Ovary (tissue), 10 donors: ENCODE measurements at places on chromosomes 3 and 15. TPM values are rescaled to one million over a fixed set of nuclear protein-coding genes. Genes with fewer than 3 reads are reported as not detected.

Gene NPTN
- 93.8 TPM for polyA plus RNA-seq

Gene GLCE
- 15.6 TPM for polyA plus RNA-seq

Gene SLC2A2
- polyA plus RNA-seq = not detected

Gene FAM43A
- polyA plus RNA-seq = 10.9 TPM

Gene ZNF502
- polyA plus RNA-seq = 5.5 TPM

Gene GRK7
- not detected for polyA plus RNA-seq

Gene TGM5
- not detected for polyA plus RNA-seq

Gene PLIN1
- polyA plus RNA-seq = 1.2 TPM

Gene NXPE3
- polyA plus RNA-seq = 16.4 TPM

Gene GHRL
- 0.34 TPM for polyA plus RNA-seq

Gene SOX14
- polyA plus RNA-seq = not detected

Gene GAP43
- polyA plus RNA-seq = 0.21 TPM

Gene CHRNA7
- 1.6 TPM for polyA plus RNA-seq

Gene GPR160
- polyA plus RNA-seq = 2.8 TPM

Gene FBXO45
- polyA plus RNA-seq = 7.3 TPM

Gene HYAL1
- 3.6 TPM for polyA plus RNA-seq

Gene C3orf22
- not detected for polyA plus RNA-seq

Gene ITPKA
- polyA plus RNA-seq = 0.33 TPM

Gene COL6A5
- 0.05 TPM for polyA plus RNA-seq

Gene MRAS
- polyA plus RNA-seq = 46.4 TPM

Gene GABRA5
- polyA plus RNA-seq = not detected

Gene BCHE
- polyA plus RNA-seq = 1.2 TPM

Gene SUSD5
- 4.2 TPM for polyA plus RNA-seq

Gene ST6GAL1
- polyA plus RNA-seq = 13.7 TPM

Gene TMEM207
- not detected for polyA plus RNA-seq

Gene MYL3
- 2.9 TPM for polyA plus RNA-seq

Gene EPHB3
- 2.1 TPM for polyA plus RNA-seq

Gene TUSC7
- not detected for polyA plus RNA-seq

Gene GP5
- polyA plus RNA-seq = 0.25 TPM

Gene HHLA2
- 0.12 TPM for polyA plus RNA-seq

Gene C3orf70
- 9.0 TPM for polyA plus RNA-seq

Gene PPARG
- 41.4 TPM for polyA plus RNA-seq

Gene GHSR
- not detected for polyA plus RNA-seq

Gene GOLGA8J
- polyA plus RNA-seq = not detected

Gene CPNE9
- polyA plus RNA-seq = 0.07 TPM

Gene CHRM5
- not detected for polyA plus RNA-seq

Gene TMPRSS7
- polyA plus RNA-seq = not detected

Gene AP3S2
- polyA plus RNA-seq = 57.1 TPM

Gene MAGEL2
- polyA plus RNA-seq = 0.75 TPM

Gene CAND2
- polyA plus RNA-seq = 3.5 TPM

Gene CCR9
- polyA plus RNA-seq = 0.05 TPM

Gene TNFSF10
- polyA plus RNA-seq = 39.8 TPM

Gene COL6A6
- polyA plus RNA-seq = 0.21 TPM

Gene LRRIQ4
- polyA plus RNA-seq = 0.17 TPM

Gene MYEF2
- 11.5 TPM for polyA plus RNA-seq
